ENCODE measurements at places on chromosomes 11 and 22. TPM values are rescaled to one million over a fixed set of nuclear protein-coding genes. Genes with fewer than 3 reads are reported as not detected.
A peak's percentile ranks its signal among the peaks of the same experiment; 100 is the strongest.

GRCh38 chr11:71399341-71399740 lies 48.9 kb downstream of the DHCR7 start:
- H3K4me3 ChIP-seq, result no peak overlapping the region
- peaks cover 50% of the 10 kb centered on the region for H3K27me3 ChIP-seq

DNA sequence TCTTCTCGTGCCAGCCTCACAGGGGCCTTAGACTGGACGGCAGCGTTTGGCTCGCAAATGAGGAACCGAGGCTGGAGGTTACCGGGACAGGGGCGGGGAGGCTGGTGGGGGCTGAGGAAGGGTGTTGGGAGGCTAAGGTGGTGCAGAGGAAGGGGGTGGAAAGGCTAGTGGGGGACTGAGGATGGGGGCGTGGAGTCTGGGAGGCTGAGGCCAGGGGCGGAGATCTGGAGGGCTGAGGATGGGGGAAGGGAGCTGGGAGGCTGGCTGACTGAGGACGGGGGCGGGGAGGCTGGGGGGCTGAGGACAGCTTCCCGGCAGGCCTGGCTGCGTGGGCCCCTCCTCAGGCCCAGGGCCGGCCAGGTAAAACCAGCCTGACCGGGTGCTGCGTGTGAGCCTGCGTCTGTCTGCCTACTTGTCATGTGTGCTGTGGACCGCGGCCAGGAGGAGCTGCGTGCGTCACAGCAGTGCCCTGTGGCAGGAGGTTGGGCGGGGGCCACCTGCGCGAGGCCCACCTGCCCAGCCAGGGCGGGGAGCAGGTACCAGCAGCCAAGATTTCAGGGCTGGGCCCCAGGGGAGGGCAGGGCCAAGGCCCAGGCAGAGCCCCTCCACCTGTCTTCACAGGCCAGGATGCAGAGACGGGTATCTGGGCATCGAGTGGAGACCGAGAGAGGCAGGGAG lies 9.4 kb upstream of the PIM3 start:
- no peaks in the 10 kb centered on the region for H3K36me3 ChIP-seq
- H3K4me3 ChIP-seq, result no peak overlapping the region
- ATAC-seq, result no peak
- no peak overlapping the region for H3K27ac ChIP-seq

SCN2B gene
- total RNA-seq, result 0.25 TPM

DNA sequence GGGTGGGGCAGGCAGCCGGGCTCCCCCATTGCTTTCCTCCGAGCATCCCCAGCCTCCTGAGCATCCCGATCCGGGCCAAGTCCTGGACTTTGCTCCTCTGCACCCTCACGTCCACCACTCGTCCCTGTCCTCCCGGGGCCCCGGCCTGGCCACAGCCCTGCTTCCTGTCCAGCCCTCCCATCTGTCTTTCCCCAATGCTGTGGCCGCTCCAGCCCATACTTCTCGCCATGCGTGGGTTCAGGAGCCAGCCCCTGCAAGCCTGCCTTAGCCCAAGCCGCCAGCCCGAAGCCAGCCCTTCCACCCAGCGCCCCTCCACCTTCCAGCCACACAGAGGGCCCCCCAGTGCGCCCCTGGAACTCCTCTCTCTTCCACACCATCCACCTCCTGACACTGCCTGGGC lies 23.8 kb downstream of the MRPL23 start:
- no peak overlapping the region for H3K27ac ChIP-seq
- ATAC-seq, result no peak
- no peak overlapping the region for H3K4me3 ChIP-seq
- no peaks in the 10 kb centered on the region for H3K36me3 ChIP-seq

ZNF70 gene
- 3.5 TPM for total RNA-seq

KCTD17 gene
- total RNA-seq, result 33.2 TPM

DNA sequence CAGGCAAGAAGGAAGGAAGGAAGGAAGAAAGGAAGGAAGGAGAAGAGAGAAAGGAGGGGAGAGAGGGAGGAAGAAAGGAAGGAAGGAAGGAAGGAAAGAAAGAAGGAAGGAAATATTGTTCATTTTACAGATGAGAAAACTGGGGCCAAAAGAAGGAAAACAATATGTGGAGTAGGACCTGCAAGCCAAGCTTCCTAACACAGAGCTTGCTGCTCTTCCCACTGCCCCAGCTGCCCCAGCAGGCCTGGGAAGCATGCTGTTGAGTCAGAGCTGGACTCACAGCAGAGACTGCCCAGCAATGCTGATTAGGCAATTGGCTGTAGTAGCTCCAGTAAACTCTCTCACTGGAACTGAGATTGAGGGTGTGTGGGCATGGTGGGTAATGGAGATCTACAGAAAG lies 42.6 kb upstream of the SMCO4 start:
- no peaks in the 10 kb centered on the region for H3K4me1 ChIP-seq
- H3K36me3 ChIP-seq, result no peaks in the 10 kb centered on the region
- ATAC-seq, result no peak

CD59 gene
- total RNA-seq, result 539 TPM

GRCh38 chr11:47177229-47177845 lies 658 bp upstream of the ARFGAP2 start:
- H3K27me3 ChIP-seq, result no peaks in the 10 kb centered on the region
- peak overlapping the region; percentile 84 for H3K4me3 ChIP-seq
- peaks cover 3% of the 10 kb centered on the region for H3K4me1 ChIP-seq
- H3K36me3 ChIP-seq, result no peaks in the 10 kb centered on the region

SSTR3 gene
- total RNA-seq, result not detected

Data from gastroesophageal sphincter (tissue), 4 donors.